ENCODE measurements at places on chromosomes 5 and 9.

DNA sequence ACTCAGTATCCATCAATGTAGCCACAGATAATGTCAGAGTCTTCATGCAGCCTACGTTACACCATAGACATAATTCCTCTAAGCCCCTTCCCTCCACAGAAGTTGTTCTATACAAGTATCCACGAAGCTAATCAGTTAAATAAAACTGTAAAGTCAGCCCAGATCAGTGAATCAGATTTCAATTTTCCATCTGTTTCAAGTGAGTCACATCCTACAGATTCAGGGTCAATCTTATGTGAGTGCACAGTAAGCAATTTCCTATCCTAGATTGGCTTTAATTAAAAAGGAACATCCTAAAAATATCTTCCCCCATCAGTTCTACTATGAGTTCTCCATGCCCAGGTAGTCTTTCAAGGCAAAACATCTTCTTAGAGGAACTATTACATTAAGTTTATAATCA, 402.5 kb downstream of the EFNA5 start:
- no peaks in the 10 kb centered on the region for H3K4me1 ChIP-seq
- H3K4me3 ChIP-seq, result no peak overlapping the region
- DNase-seq, result no peak
- no peaks in the 10 kb centered on the region for H3K27me3 ChIP-seq

DNA sequence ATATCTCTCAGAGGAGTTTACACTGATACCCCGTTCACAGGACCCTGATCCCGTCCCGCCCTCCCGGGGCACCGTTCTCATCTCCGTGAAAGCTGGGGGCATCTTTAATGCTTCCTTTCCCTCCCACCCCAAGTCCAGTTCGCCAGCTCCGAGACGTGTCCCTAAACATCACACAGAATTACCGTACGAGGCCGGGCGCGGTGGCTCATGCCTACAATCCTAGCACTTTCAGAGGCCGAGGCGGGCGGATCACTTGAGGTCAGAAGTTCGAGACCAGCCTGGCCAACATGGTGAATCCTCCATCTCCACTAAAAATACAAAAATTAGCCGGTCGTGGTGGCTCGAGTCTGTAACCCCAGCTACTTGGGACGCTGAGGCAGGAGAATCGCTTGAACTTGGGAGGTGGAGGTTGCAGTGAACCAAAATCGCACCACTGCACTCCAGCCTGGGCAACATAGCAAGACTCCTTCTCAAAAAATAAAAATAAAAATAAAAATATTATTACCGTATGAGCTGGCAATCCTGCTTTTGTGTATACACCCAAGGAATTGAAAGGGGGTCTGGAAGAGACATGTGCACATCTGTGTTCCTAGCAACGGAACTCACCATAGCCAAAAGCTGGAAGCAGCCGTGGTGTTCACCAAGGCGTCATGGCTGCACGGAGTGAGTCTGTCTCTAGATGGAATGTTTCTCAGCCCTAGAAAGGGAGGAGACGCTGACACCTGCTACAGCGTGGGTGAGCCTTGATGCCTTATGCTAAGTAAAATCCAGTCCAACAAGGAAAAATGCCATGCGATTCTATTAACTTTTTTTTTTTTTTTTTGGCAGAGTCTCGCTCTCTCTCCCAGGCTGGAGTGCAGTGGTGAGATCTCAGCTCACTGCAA, 1.2 kb upstream of the ABO start:
- peaks cover 19% of the 10 kb centered on the region for H3K27me3 ChIP-seq
- no peaks in the 10 kb centered on the region for H3K4me1 ChIP-seq
- H3K36me3 ChIP-seq, result no peaks in the 10 kb centered on the region
- no peak overlapping the region for H3K4me3 ChIP-seq

DNA sequence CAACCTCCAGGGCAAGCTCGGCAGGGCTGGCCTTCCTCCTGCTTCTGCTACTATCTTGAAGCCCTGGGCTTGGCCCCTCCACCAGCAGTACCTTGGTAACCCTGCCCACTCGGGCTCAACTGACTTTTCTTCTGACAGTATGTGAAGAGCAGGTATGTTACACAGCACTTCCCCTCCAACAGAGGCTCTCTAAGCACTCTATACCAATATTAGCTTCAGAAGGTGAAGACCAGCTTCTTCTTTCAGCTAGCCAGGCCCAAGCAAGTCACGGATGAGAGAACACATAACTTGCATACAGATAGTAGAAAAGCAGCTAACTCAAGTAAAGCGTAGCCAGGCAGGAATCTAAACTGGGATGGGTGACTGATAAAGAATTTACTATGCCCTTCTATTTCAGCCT, 64.3 kb downstream of the FEM1C start:
- no peak overlapping the region for H3K4me3 ChIP-seq
- H3K27ac ChIP-seq, result no peak overlapping the region
- DNase-seq, result no peak
- H3K4me1 ChIP-seq, result peaks cover 2% of the 10 kb centered on the region

- H3K36me3 ChIP-seq, result no peaks in the 10 kb centered on the region
- no peaks in the 10 kb centered on the region for H3K27me3 ChIP-seq
- no peak for DNase-seq
- no peak overlapping the region for H3K4me3 ChIP-seq
- no peaks in the 10 kb centered on the region for H3K4me1 ChIP-seq
These were observed 15.7 kb upstream of the TSSK1B start for GRCh38 chr5:113450462-113450861.

DNA sequence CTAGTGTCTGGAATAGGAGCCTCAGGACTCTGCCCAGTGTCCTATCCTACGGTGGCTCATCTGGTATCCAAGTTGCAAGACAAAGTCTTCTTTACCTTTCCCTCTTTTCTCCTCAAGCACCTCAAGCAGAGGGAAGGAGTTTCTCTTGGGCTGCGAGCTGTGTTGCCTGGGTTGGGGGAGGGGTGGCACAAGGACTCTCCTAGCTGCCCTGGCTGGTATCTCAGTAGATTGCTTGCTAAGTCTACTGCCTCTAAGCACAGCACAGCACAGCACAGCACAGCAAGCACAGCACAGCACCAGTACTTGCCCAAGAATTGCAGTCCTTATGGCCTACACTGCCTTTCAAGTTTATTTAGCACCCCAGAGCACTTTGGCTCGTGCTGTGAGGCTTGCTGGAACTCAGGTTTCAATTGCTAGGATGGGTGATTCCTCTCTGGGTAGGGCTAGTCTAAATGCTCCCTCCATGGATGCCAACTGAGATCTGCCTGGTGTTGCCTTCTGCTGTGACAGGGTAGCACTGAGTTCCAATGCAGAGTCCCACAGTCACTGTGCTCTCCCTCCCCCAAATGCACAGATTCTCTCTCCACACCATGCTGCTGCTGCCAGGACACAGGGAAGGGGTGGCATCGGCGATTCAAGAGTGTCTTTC, 213.1 kb upstream of the POU5F2 start:
- H3K4me1 ChIP-seq, result peaks cover 5% of the 10 kb centered on the region
- H3K36me3 ChIP-seq, result no peaks in the 10 kb centered on the region
- no peak for DNase-seq
- H3K27ac ChIP-seq, result no peak overlapping the region
- H3K4me3 ChIP-seq, result no peak overlapping the region

- DNase-seq, result no peak
- H3K27me3 ChIP-seq, result no peaks in the 10 kb centered on the region
- no peak overlapping the region for H3K4me3 ChIP-seq
- no peaks in the 10 kb centered on the region for H3K36me3 ChIP-seq
- no peak overlapping the region for H3K27ac ChIP-seq
These were observed 113.4 kb downstream of the TLE1 start for GRCh38 chr9:81575956-81576355.

DNA sequence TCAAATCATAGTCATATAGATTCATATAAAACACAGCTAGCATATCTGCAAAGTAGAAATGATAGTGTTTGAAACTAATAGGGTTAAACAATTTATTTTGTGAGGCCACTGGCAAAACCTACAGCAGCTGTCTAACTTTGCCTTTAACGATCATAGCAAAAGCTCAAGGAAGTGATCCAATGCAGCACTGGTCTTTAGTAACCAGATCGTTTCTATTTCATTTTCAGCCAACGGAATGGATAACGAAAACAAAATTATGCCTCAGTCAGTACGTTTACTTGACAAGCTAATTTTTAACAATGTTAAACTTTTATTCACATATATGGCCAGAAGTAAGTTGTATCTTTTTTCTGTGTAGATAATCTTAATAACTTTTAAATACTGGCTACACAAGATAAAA, 17.7 kb downstream of the MLLT3 start:
- H3K4me1 ChIP-seq, result peaks cover 5% of the 10 kb centered on the region
- no peak overlapping the region for H3K27ac ChIP-seq
- H3K4me3 ChIP-seq, result no peak overlapping the region
- H3K27me3 ChIP-seq, result no peaks in the 10 kb centered on the region
- no peaks in the 10 kb centered on the region for H3K36me3 ChIP-seq

DNA sequence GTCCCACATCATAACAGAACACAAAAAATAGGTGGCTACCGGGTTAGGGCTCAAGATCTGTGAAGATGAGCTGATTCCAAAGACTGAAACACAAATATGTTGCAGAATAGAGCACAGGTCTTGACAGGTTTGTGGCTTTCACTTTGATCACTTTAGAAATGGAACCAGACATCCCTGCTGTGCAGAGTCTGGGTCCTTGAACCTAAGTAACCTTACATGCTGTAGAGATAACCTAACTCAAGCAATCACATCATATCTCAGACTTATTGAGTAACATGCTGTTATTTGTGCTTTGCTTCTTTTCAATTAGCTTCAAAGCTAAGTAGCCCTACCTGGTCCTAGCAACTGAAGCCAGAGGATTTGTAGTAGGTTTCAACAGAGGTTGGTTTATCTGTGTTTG, 24.3 kb downstream of the FBXW2 start:
- no peak overlapping the region for H3K27ac ChIP-seq
- no peak overlapping the region for H3K4me3 ChIP-seq
- peaks cover 96% of the 10 kb centered on the region for H3K36me3 ChIP-seq

GRCh38 chr5:81182396-81183390, 50.4 kb upstream of the CKMT2 start:
- no peaks in the 10 kb centered on the region for H3K27me3 ChIP-seq
- no peak for DNase-seq
- H3K27ac ChIP-seq, result no peak overlapping the region
- H3K4me1 ChIP-seq, result no peaks in the 10 kb centered on the region

DNA sequence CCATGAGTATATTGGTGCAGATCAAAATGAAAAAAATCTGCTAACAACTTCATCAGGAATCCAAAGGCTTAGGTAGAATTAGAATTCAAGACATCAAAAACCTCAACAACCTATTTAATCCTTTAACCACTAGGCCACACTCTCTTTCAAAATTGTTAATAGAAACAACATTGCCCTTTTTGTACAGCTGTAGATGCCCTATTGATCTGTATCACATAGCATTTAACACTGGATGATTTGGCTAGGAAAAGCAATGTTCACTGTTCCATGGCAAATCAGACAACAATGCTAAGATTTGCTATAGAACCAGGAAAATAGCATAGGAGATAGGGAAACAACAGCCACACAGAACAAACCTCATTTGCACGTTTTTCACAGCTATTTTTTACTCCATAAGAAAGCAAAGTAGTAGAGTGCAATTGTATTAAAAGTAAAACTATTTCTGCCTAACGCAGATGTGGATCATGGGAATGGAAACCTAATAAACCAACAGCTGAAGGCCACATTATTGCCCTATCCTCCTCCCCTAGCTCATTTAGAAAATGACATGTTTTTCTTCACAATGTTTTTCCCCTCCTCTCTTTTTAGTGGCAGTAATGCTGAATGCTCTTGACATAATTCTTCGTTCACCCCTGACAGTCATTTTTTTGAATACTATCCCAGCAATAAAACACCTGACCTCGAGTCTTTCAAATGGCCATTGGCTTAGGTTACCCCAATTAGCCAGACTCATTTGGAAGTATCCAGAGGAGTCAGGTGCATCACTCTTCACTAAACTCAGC, 373.0 kb upstream of the CCNH start:
- no peaks in the 10 kb centered on the region for H3K36me3 ChIP-seq
- H3K27ac ChIP-seq, result no peak overlapping the region

DNA sequence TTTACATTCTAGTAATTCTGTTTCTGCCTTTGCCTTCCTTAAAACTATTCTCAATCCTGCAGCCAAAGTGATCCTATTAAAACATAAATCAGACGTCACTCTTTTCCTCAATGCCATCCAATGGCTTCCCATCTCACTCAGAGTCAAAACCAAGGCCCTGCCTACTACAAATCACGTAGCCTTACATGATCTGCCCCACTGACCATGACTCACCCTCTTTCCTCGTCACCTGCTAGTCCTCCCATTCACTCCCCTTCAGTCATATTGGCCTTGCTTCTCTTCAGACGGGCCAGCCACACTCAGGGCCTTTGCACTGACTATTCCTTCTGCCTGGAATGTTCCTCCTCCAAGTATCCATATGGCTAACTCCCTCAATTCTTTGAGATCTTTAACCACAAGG, 39.0 kb upstream of the DMXL1 start:
- no peaks in the 10 kb centered on the region for H3K27me3 ChIP-seq
- DNase-seq, result no peak
- no peaks in the 10 kb centered on the region for H3K36me3 ChIP-seq
- no peak overlapping the region for H3K4me3 ChIP-seq
- no peak overlapping the region for H3K27ac ChIP-seq

GRCh38 chr9:123687246-123687751, 242.6 kb downstream of the DENND1A start:
- peaks cover 2% of the 10 kb centered on the region for H3K4me1 ChIP-seq
- no peak overlapping the region for H3K4me3 ChIP-seq
- H3K36me3 ChIP-seq, result no peaks in the 10 kb centered on the region
- H3K27ac ChIP-seq, result no peak overlapping the region
- H3K27me3 ChIP-seq, result no peaks in the 10 kb centered on the region

- no peaks in the 10 kb centered on the region for H3K27me3 ChIP-seq
- peaks cover 9% of the 10 kb centered on the region for H3K4me1 ChIP-seq
- DNase-seq, result no peak
- no peak overlapping the region for H3K4me3 ChIP-seq
These were observed 133.9 kb downstream of the SREK1 start for GRCh38 chr5:66277981-66278380.

GRCh38 chr5:58477760-58478376, 13.4 kb upstream of the GAPT start:
- H3K4me3 ChIP-seq, result no peak overlapping the region
- no peak for DNase-seq
- H3K36me3 ChIP-seq, result no peaks in the 10 kb centered on the region
- no peak overlapping the region for H3K27ac ChIP-seq
- no peaks in the 10 kb centered on the region for H3K27me3 ChIP-seq
- H3K4me1 ChIP-seq, result no peaks in the 10 kb centered on the region

DNA sequence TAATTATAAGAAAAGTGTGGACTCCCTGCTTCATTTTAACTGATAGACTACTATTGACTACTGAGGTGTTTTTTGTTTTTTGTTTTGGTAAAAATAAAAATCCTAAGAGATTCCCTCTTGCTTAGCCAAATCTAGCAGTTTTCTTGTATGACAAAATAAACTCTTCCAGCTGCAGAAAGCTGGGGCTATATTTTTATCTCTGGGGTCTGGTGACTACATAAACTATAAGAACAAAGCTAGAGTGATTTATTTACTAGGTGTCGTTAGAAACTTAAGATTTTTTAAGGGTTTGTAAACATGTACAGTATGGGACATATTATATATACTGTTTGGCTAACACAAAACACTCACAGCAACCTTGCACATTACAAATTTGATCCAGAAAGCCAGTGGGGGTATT, 467.4 kb upstream of the MPDZ start:
- no peaks in the 10 kb centered on the region for H3K27me3 ChIP-seq
- H3K27ac ChIP-seq, result no peak overlapping the region
- no peaks in the 10 kb centered on the region for H3K36me3 ChIP-seq
- H3K4me1 ChIP-seq, result peaks cover 11% of the 10 kb centered on the region
- no peak for DNase-seq

GRCh38 chr9:97431549-97432143, 19.8 kb downstream of the TDRD7 start:
- H3K4me3 ChIP-seq, result no peak overlapping the region
- DNase-seq, result no peak

- DNase-seq, result no peak
- H3K27ac ChIP-seq, result no peak overlapping the region
- no peaks in the 10 kb centered on the region for H3K27me3 ChIP-seq
- no peaks in the 10 kb centered on the region for H3K36me3 ChIP-seq
- H3K4me3 ChIP-seq, result no peak overlapping the region
These were observed 664.9 kb downstream of the TAF11L14 start for GRCh38 chr5:18299166-18299565.

All from neuronal stem cell (in vitro differentiated cells).